ENCODE measurements at places on chromosomes 13 and 19.
A peak's percentile ranks its signal among the peaks of the same experiment; 100 is the strongest.

DNA sequence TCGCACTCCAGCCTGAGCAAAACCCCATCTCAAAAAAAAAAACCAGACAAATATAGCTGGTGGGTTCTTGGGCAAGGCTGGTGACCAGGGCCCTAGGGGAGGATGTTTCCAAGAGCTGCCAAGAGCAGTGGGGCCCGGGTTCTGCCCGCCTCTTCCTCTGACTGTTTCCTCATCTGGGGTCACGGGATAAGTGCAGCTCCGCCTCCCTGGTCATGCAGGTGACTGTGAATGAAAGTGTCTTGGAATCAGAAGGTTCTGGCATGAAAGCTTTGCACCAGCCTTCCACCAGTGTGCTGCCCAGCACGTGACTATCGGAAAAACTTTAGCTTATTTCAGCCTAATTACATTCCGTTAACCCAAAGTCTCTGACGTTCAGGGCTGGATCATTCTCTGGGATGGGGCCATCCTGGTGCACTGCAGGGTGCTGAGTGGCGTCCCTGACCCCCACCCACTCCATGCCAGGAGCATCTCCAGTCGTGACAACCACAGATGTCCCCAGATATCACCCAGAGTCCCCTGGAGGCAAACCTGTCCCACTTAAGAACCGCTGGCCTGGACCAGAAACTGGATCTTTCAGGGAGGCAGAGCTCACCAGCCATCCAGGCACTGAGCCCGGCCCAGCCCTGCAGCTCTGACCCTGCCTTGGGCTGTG is 85.6 kb downstream of the GNG7 start:
- no peak for DNase-seq

GRCh38 chr13:94620286-94620896 is 18.7 kb downstream of the GPR180 start:
- DNase-seq = no peak

DNA sequence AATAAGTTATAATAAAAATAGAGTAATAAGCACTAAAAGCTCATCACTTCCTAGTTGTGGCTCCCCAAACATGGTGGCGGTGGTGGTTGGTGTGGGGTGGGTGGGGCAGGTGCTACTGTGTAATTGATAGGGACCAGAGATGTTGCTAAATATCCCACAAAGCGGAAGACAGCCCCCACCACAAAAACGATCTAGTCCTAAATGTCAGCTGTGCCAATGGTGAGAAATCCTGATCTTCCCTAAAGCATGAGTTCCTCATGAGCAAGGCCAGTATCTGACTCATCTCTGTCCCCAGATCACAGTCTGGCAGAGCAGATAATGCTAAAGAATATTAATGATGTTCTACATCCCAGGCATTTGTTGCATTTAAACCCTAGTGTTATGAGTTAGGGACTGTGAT is 1.9 kb upstream of the EDDM13 start:
- DNase-seq = no peak

DNA sequence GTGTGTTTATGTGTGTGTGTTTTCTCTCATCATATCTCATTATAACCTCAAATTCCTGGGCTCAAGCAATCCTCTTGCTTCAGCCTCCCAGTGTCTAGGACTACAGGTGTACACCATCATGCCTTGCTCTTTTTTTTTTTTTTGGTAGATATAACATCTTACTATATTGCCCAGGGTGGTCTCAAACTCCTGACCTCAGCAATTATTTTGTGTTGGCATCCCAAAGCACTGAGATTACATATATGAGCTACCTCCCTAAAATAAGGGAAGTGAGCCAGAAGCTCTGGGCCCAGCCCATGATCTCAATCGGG is 448 bp upstream of the ZNF543 start:
- DNase-seq = no peak

GRCh38 chr13:110337247-110337646 is 30.2 kb downstream of the COL4A2 start:
- DNase-seq = no peak

- no peak for DNase-seq
Observed at GRCh38 chr13:41029629-41030028, 10.5 kb upstream of the ELF1 start.

DNA sequence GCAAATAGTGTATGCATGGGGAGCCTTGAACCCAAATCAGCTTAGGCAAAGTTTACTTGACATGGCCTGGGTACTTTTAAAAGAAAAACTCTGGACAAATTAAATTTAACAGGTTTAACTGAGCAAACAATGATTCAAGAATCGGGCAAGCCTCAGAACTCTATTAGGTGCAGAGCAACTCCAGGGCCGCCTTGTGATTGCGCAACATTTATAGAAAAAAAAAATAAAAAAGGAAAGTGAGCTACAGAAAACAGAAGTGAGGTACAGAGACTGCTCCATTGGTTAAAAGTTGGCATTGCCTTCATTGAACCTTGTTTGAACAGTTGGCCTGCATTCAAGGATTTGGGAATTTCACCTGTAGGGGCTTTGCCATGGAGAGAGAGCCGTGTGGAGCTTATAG is 421.0 kb upstream of the TSHZ3 start:
- DNase-seq = no peak

- no peak for DNase-seq
Observed at GRCh38 chr19:55325172-55325571, at the start of gene TMEM150B. Gene TMEM150B, minus strand, starts transcription at chr19:55325341. Its CDS starts 4,305 bp downstream, at chr19:55321036.

DNA sequence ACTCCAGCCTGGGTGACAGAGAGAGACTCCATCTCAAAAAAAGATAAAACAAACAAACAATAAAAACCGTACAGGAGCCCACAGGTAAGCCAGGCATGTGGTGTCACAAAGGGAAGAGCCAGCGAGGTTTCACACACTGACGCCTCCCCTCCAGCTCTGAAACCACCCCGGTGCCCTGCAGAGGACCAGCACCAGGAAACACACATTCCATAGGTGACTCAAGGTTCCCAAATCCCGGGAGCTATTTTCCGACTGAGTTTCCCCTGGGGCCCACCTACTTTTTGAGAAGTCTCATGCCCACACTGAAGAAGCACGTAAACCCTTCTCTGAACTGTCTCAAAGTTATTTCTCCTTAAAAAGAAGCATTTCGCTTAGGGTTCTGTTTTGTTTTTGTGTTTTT is 40.3 kb downstream of the RHPN2 start:
- DNase-seq = no peak

DNA sequence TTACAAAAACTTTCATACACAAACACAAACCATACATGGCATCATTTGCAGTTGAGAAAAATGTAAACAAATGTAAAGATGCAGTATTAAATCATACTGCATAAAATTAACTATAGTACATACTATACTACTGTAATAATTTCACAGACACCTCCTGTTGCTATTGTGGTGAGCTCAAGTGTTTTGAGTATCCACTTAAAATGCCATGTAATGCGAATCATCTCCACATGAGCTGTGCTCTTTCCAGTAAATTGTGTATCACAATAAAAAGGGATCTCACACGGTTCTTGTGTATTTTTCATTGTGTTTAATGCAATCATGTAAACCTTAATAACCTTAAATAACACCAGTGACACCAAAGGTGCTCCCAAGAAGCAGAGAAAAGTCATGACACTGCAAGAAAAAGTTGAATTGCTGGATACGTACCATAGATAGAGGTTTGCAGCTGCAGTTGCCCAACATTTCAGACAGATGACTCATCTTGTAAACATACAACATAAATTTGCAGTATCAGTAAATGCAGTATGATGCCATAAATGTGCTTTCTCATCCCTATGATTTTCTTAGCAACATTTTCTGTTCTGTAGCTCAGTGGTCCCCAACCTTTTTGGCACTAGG is 166.6 kb downstream of the RAP2A start:
- no peak for DNase-seq

GRCh38 chr19:10190026-10190425 is 4.7 kb downstream of the DNMT1 start:
- DNase-seq = no peak

GRCh38 chr19:18481505-18482222 is 40.2 kb downstream of the ELL start:
- DNase-seq = no peak

DNA sequence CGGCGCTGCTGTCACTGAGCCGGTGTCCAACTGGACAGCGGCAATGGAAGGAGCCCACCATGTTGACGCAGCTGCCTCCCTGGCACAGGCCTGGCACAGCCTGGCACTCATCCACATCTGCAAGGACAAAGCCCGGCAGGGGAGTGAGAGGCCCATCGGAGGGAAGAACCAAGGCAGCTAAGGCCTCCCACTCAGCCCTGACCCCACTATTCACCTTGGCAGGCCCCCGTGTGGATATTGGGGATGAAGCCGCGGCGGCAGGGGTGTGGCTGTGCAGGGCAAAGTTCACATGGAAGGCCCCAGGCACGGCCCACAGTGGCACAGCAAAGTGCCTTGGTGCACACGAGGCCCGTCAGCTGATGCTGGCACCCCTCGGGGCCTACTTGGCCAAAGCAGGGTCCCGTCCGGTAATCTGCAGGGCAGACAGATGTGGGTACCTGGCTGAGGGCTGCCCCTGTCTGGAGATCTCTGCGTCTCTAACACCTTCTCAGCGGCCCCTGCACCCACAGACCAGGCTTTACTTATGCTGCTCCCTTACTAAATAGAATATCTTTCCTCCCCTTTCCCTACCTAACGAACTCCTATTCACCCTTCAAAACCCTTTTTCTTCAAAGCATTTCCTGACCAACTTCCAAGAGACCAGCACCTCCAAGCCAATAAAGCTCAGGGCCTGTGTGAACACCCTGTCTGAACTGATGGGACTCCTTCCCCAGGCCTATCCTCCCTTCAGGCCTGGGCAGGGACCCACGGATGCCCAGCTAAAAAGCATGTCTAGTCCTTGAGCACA is 7.5 kb downstream of the FBN3 start:
- no peak for DNase-seq

GRCh38 chr13:110438211-110438610 is 123.3 kb downstream of the RAB20 start:
- no peak for DNase-seq

GRCh38 chr19:35248310-35249145 is at the start of gene LSR:
Gene LSR, plus strand, starts transcription at chr19:35249002. Its CDS starts 21 bp downstream, at chr19:35249023.
- peak; percentile 97 for DNase-seq

DNA sequence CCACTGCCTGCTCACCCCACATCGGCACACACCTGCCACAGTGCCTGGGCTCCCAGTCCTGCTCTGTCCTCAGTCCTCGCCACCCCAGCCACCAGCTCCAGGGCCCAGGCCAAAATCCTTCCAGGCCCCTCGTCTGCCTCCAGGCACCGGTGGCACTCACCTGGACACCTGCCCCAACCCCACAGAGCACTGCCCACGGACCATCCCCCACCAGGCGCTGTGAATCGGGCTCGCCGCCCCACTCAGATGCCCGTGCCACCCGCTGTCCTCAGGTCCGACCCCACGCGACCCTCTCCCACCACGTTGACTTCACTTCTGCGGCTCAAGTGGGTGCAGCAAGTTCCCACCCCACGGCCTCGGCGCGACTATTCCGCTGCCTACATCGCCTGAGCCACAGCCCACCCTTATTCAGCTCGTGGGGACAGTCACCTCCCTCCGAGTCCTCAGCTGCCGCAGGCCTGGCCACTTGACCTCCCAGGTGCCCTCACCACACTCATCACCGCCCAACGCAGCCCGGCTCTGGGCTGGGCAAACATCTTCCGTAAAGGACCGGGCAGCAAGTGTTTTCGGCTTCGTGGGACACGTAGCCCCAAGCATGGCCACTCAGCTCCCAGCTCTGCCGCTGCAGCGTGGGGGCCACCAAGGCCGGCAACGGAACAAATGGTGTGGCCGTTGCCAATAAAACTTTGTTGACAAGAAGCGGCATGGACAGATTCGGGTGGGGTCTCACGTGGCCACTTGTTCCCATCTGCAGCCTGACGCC is 5.7 kb downstream of the PIP5K1C start:
- no peak for DNase-seq

- DNase-seq = no peak
Observed at GRCh38 chr13:39100996-39101738, 62.9 kb downstream of the NHLRC3 start.

GRCh38 chr19:2808129-2808941 is 11.3 kb upstream of the ZNF554 start:
- DNase-seq = no peak

DNA sequence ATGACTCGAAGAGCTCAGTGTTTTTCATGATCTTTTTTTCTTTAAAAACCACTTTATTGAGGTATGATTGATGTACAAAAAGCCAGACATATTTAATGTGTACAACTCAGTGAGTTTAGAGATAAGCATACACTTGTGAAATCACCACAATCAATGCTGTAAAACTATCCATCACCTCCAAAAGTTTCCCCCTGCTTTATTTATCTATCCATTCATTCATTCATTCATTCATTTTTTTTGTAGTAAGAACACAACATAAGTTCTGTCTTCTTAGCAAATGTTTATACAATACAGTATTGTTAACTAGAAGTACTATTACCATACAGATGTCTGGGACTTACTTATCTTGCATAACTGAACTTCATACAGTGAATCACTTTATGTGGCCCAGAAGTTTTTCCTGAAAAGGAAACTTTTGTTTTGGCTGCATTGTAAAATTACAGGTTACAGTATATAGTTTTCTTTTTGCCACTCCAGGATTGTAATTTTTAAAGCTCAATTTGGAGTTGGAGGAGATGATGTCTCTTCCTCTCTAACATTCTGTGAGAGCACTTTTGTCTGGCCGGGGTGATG is 6.7 kb downstream of the RAP2A start:
- DNase-seq = no peak

DNA sequence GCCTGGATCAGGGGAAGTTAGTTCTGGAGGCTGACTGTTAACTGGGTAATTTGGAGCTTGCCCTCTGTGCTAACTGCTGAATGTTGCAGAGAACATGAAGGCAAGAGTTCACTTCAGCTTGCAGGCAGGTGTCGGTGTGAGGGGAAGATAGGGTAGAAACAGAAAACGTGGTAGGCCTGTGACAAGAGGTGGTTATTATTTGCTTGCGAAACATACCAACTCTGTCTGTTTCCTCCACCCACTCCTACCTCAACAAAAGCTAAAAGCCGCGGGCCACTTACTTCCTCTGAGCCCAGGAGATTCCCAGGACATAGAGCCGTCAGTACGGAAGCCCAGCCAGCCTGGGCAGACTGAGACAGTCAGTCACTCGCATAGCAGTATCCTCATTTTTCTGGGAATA is 119.2 kb upstream of the ABCC4 start:
- DNase-seq = no peak

DNA sequence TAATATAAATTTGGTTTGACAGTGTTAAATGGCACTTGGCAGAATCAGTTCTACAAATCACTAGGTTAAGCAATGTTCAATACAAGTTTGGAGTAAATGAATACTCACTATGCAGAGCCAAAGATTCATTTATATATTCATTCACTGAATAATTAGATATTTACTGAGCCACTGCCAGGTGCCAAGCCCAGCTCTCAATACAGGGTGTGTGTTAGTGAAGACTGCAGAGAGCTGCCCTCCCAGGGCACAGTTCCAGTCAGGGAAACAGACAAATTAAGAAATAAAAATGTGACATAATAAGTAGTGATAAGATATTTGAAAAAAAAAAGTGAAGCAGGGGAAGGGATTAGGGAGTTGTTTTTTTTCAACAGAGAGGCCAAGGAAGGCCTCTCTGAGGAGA is 411.7 kb downstream of the KCNRG start:
- DNase-seq = no peak

DNA sequence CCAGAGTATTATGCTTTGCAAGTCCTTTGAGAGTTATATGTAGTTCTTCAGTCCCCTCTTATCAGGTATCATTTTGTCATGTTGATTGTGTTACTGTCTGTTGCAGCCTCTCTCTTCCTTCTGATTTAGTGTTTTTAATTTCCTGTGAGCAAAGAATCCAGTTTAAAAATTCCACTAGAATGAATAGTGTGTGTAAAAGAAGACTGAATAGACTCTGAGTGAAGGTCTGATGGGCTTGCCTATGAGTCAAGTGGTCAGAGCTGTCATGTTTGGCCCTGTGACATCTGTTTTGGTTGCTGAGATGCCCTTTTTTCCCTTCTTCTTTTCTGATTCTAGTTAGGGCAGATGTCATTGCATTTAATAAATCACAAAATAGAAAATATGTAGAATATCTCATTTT is 23.3 kb upstream of the KCTD4 start:
- DNase-seq = no peak

Measured in NCI-H2227 treated with DMSO at 0.1 percent for 48 hours (cell line).